IMR-90 (cell line): ENCODE measurements at places on chromosomes 3 and 15. TPM values are rescaled to one million over a fixed set of nuclear protein-coding genes. Genes with fewer than 3 reads are reported as not detected.
A peak's percentile ranks its signal among the peaks of the same experiment; 100 is the strongest.

CPNE9 gene
- total RNA-seq = not detected in 2 replicates

CTXN2 gene
- not detected in 2 replicates for total RNA-seq

GPR176 gene
- total RNA-seq = 194 and 246 TPM in 2 replicates

IGSF11 gene
- 0.18 TPM in 1 of 2 replicates, not detected in the other for total RNA-seq

SLMAP gene
- total RNA-seq = 26.5 and 32.2 TPM in 2 replicates

LTF gene
- total RNA-seq = not detected in 2 replicates

TMEM158 gene
- total RNA-seq = 1.6 and 3.3 TPM in 2 replicates

MEGF11 gene
- not detected in 2 replicates for total RNA-seq

THPO gene
- not detected in 2 replicates for total RNA-seq

QARS1 gene
- 396 and 404 TPM in 2 replicates for total RNA-seq

FBXW12 gene
- total RNA-seq = not detected in 2 replicates

GRK7 gene
- not detected in 2 replicates for total RNA-seq

STRIT1 gene
- total RNA-seq = not detected in 2 replicates

PRSS50 gene
- not detected in 2 replicates for total RNA-seq

SLC24A5 gene
- not detected in 2 replicates for total RNA-seq

GRCh38 chr3:48982016-48982415 is 8.0 kb upstream of the P4HTM start:
- no peak for DNase-seq

- no peak for DNase-seq
Observed at GRCh38 chr3:38151667-38152265, 13.3 kb downstream of the MYD88 start.

GRCh38 chr3:136152176-136152843 is 43.8 kb downstream of the MSL2 start:
- DNase-seq = no peak

- no peak for DNase-seq
Observed at GRCh38 chr3:5430701-5431100, 243.2 kb downstream of the EDEM1 start.

DNA sequence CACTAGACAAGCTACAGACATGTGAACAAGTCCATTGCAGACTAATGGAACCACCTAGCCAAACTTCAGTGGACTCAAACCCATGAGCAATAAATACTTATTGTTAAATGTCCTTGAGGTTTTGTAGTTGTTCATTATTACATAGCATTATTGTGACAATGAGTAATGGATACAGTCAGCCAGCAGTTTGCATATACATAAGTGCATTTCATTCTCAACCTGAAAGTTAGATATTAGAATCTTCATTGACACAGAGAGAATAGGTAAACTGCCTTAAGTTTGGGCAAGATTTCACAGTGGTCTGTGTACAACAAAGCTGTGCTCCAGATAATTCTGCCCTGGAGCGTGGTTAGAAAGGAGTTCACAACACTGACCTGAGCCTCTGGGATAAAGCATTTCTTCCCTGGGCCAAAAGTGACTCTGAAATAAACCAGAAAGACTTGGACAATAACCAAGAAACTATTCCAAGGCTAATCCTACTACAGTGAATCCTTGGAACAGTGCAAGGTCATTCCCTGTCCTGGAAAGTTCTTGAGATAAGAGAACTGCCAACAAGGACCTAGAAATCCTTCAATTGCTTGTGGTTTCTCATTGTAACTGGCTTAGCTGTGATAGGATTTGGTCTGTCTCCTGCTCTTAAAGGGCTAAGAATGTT is 225.5 kb upstream of the STT3B start:
- DNase-seq = no peak

DNA sequence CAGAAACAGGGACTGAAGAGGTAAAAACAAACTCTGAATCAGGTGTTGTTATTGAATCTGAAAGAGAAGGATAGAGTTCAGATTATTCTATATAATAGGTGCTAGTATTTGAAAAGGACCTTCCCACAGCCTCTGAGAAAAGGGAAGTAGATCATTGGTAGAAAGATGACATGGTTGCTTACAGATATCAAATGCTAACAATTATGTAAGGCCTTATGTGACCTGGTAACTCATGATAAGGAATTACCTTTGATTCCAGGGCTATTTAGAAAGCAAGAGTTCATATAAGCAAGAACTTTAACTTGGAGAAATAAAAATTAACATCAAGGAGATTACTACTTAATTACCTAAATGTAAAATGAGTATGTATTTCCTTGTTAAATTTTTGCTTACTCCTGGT is 7.6 kb downstream of the SLC27A2 start:
- DNase-seq = no peak

GRCh38 chr15:42692536-42692935 is 44.4 kb downstream of the CDAN1 start:
- no peak for DNase-seq

DNA sequence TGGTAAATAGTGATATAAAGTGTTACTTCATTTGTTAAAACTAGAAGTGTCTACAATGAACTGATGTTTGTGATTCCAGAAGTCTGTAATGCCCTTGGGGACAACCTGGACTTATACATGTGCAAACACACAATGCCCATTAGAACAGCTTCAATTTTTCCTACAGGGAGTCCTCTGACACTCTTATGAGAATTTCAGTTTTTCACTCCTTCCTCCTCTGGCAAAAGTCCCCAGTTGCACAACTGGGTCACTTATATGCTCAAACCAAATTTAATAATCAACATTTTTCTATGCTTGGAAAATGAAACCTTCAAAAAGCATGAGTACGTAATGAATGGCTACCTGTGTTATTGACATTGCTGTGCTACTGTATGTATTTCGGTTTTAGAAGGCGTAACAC is at the start of gene OR5H15:
TSS of gene OR5H15 (plus strand) at position 301 of the 400 bp plus-strand sequence. CDS start 2,004 bp downstream, outside the sequence.
- DNase-seq = no peak

DNA sequence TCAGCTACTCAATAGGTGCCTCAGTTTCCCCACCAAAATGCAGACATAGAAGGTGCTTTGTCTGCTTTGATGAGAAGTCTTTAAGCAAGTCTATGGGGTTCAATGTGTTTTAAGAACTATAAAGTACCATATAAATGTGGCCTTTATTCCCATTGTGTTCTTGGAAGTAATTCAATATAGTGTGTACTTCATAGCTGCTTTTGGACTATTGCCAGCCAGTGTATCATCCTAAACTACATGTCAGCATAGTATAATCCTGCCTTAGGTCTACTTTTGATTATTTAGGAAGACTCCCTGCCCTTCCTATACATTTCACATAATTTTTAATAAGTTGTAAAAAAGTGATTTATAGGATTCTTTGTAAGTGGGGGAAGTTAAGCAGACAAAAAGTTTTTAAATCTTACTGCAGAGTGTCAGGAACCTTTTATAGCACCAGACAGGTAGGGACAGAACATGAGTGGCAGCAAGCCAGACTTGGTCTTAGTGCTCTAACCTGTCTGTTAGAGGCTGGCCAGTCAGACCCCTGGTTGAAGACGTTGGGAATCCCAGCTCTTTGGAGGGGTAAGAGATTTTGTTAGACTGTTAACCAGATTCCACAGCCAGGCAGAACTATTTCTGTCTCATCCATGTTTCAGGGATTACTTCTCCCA is 48.4 kb downstream of the MLH1 start:
- DNase-seq = peak; percentile 33

- no peak for DNase-seq
Observed at GRCh38 chr3:169199283-169199682, 464.2 kb downstream of the MECOM start.

- DNase-seq = no peak
Observed at GRCh38 chr15:66866656-66867055, 164.6 kb downstream of the SMAD6 start.

DNA sequence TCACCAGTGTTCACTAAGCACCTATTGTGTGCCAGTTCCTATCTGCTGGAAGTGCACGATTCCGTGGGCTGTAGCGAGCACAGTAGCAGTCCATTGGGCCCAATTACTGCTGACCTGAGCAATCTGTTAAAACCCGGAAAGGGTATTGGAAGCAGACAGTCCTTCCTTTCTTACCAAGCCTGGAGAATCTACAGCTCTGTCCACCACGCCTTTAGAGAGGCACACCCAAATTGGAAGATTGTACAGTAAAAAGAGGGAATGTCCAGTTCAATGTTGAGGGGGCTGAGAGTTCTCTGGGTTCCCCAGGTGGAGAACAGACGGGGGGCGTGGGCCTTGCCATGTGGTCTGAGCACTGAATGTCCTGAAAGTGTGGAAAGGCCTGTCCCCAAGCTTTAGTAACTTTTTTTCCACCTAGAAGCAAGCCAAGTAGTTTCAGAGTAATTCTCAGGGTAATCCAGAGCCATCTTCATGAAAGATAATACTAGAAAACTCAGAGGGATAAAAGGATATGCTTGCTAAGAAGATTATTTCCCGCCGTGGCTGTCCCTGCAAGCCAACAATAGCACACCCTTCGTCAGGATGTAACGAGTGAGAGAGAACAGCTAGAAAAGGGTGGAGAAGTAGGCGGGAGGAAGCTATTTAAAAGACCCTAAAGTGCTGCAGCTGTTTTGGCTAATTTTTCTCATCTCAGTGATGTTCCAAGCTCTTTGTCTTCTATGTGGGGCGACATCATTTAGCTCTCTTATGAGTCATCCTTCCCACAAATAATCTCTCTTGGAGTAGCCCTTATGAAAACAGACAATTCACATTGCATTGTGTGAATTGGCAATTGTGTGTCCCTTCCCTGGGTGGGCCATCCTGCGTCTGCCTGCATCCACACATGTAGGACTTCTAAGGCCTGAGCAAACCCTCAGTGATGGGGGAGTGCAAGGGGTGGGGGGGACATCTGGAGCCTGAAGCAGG is 181.0 kb downstream of the ATG7 start:
- DNase-seq = peak; percentile 81

DNA sequence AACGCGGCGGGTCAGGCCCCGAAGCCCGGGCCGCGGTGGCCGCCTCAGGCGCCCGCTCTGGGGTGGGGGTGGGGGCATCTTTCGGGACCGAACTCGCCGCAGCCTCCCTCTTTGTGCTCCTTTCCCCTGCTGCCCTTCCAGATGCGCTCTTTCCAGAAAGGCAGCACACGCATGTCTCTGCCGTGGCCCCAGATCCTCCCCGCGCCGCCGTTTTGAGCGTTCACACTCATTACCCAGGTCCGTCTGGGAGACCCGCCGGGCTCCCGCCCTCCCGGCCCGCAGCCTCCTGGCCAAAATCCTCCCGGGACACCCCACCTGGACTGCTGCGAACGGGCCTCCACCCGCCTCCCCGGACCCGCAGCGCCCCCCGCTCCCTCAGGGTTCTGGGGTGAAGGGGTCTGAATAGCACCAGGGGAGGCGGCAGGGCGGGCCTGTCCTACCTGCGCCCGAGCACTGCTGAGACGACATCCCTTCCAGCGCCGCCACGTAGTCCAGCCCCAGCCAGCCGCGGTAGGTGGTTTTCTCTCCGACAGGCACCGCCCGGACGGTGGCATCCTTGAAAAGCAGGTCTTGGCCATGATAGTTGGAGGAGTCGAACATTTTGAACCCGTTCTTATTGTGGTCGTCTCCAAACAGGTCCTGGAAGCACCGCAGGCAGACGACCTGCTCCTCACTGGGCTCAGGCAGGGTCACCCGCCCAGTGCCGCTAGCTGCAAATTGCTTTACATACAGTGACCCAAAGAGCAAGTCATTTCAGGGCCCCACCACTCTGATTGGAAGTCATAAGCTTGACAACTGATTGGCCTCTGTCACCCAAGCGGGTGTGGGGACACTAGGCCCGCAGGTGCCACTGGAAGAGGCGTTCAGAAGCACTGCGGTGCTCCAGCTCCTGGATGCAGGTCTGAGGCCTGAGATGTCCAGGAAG is 25.9 kb downstream of the MELTF start:
- DNase-seq = no peak

GRCh38 chr3:153567556-153567955 is 405.5 kb downstream of the RAP2B start:
- no peak for DNase-seq

- DNase-seq = no peak
Observed at GRCh38 chr15:87682527-87682926, 574.0 kb downstream of the NTRK3 start.

- DNase-seq = no peak
Observed at GRCh38 chr15:49621401-49621811, 558 bp downstream of the DTWD1 start.

DNA sequence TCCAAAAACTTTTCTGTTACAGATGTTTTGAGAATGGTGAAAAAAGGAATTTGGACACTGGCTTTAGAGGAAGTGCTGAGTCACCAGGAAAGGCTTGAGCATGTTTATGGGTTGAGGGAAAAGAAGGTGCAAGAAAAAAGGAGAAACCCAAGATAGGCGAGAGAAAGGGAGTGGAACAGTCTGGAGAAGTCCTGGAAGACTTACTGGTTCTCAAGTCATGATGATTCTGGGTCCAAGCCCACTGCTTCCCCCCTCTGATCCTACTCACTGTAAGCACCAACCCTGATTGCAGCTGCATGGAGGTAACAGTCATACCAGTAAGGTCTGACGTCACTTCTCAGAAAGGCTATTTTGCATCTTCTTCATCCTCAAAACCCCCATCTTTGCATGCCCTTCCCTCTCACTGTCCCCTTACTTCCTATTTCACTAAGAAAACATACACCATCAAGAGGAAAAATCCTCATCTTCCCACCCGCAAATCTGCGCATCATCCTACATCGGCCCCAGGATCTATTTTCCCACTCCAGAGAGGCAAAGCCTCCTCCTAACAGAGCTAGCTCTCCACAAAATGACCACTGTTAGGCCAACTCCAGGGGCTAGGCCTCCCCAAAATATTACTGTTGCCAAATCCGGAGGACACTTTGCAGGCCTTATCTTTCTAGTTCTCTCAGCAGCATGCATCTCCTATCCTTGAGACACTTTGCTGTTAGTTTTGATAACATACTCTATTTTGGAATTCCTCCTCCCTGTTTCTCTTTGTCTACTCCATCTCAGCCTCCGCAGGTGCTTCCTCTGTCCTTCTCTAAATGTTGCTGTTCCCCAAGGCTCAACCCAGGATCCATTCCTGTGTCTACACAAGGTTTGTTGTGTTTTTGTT is 3.2 kb upstream of the ATP13A3 start:
- peak; percentile 62 for DNase-seq

- DNase-seq = no peak
Observed at GRCh38 chr3:193130576-193130975, 110.4 kb upstream of the PLAAT1 start.

DNA sequence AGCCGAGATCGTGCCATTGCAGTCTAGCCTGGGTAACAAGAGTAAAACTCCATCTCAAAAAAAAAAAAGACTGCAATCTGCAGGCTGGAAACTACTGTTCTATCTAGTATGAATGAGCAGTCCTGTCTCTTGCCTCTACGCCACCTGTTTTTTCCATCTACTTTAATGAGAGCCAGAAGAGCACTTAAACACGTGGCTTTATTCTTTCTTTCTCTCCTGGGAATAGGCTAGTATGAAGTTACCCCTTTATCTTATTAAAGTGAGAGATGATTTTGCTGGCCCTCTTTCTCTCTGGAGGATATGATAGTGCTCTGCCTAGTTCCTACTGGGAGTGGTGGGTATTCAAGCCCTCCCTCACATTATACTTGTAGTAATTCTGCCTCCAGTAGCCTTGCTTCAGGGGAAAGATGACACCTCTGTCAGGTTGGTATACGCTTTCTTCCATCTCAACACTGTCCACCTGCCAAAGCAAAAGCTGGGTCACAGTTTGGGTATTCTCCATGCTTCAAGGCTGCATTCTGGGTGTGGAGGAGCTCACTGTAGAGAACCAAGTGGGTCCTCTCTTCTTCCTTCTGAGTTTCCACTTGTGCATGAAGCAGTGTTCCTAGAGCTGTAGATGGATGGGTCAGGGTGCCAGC is 17.8 kb downstream of the MAPKBP1 start:
- no peak for DNase-seq
